Stimulated activated CD8-positive, alpha-beta memory T cell treated with anti-CD3 and anti-CD28 coated beads, Interleukin-15, amount 100 ng/mL, for 24 hours (primary cell): ENCODE measurements at places on chromosomes 4 and X.

DNA sequence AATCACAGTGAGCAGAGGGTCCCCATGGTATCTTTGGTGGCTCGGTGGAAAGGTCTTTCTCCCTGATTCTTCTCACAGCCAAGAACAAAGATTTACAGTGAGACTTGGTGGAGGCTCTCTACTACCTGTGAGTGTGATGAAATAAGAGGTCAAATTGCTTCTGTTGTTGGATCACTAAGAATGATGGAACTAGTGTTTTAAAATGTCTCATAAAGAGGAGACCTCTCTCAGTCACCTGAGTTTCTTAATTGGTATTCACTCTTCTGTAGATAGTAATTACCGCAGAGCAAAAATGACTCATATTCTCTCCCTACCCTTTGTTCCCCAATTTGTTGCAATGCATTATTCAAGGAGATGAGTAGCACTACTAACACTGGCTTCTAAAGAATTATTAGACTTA lies 100.9 kb upstream of the TBC1D9 start:
- DNase-seq = no peak

- no peak for DNase-seq
Observed at GRCh38 chr4:138405934-138406567, 163.9 kb upstream of the SLC7A11 start.

DNA sequence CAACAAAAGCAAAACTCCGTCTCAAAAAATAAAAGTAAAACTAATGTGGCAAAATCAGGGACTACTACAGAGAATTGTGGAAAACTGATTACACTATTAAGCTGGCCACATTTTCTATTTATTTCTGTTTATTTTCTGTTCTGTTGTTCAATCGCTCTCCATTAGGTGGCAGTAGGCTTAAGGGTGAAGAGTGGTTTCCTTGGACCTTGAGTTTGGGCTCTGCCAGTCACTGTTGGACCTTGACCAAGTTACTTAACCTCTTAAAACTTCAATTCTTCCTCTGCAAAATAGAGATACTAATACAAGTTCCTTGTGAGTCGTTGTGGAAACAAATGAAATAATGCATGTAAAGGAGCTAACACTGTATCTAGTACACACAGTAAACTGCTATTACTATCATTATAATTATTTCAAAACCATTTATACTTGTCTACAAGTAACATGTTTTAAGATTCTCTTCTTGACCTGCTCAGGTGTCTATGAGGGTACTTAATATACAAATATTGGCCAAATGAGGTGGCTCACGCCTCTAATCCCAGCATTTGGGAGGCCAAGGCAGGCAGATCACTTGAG lies 15.2 kb downstream of the HSD17B11 start:
- DNase-seq = no peak

- no peak for DNase-seq
Observed at GRCh38 chrX:9848718-9849479, 62.7 kb downstream of the SHROOM2 start.

GRCh38 chr4:76375703-76376102 lies 45.2 kb downstream of the CCDC158 start:
- DNase-seq = no peak

GRCh38 chrX:3697220-3697684 lies 16.2 kb downstream of the PRKX start:
- DNase-seq = no peak

- no peak for DNase-seq
Observed at GRCh38 chr4:8376361-8377102, 64.0 kb downstream of the ACOX3 start.

GRCh38 chr4:39978904-39979303 lies 1.2 kb upstream of the PDS5A start:
- no peak for DNase-seq

DNA sequence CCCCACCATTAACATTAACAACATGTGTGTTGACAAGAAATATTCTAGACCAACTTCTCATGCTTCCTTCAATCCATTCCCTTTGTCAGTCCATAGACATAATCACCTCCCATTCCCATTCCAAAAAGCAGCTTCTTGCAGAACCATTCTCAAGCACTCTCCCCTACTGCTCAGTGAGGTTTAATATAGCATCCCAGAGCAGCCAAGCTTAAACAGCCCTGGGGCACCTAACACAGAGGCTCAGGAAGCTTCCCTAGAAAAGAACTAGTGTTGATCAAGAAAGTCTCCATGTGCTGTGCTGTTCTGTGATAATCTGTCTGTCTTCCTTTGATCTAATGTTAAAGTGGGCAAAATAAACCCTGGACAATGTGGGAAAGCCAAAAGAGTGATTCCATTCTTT lies 174.2 kb upstream of the NOCT start:
- DNase-seq = no peak

- DNase-seq = no peak
Observed at GRCh38 chr4:112214390-112215264, 17.0 kb upstream of the AP1AR start.

DNA sequence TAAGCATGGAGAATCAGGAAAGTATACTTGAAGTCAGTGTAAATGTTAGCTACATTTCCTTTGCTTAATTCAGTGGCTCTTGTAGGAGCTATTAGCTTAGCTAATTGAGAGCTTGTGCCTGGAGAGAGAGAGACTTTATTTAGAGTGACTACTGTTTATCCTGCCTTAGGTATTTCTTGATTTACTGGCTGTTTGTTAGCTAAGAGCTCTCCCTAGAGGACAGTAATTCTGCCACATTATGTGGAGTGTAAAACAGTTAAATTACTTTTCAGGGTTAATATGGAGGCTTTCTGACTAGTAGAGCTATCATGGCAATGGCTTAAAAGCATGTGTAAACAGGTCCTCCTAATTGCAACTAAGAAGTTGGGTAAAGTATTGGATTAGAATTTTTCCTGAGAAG lies 306.5 kb upstream of the TECRL start:
- no peak for DNase-seq

DNA sequence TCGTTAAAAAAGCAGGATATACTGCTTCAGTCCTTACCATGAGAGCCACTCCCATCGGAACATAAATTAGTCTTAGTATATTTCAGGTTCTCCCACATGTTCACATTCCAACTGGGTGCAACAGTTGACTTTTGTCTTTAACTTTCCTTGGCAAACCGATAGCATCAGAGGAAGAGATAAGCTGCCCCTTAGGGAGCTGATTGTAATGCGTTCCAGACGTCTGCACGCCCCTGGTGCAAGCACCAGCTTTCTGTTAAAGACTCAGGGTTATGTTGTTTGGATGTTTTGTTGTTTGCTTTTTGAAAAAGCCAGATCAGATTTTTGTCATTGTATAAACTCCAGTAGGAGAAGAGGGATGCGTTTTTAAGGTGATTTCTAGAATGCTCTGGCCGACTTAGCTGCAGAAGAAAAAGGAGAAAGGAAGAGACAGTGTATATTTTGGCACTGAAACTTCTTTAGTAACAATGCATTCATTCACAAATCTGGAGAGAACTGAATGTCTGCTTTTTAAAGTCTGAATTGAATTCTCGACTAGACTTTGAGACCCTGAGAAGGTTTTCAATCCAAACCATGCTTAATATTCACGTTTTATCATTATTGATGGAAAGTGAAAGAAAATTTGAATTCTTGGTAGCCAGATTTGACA lies 160.9 kb downstream of the CBR4 start:
- no peak for DNase-seq

- DNase-seq = no peak
Observed at GRCh38 chr4:19807505-19807904, 444.2 kb upstream of the SLIT2 start.

- DNase-seq = no peak
Observed at GRCh38 chr4:41294445-41295062, 37.8 kb downstream of the UCHL1 start.

DNA sequence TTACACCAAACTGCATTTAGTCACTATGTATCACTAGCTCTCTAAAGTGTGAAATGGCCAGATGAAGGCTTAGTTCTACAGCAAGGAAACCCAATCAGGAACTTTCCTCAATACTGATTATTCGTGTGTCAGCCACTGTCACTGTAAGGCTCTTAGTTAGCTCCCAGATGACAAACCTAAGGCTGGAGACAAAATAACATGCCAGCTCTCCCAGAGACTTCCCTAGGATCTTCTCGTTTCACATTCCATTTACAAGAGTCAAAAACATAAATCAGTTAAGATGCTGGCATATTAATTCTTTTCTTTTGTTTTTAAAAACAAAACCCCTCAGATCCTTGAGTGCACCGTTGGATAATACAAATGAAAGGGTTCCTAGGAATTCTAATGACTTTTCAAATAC lies 88.2 kb upstream of the TFDP3 start:
- DNase-seq = no peak

DNA sequence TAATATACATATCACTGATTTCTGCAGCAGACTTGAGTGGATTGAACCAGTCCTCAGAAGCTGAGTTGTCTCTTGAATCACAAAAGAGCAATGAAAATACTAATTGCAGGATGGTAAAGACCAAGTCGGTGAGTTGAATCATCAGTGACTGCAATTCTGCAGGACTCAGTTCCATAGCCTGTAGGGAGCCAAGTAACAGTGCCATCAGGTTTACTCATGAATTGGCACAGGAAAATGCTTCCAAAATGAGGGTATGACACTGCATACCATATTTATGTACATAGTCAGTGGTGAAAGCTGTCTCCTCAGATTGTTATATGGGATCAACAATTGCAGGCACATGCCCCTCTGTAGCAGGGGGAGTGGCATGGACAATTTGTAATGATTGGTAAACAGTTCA lies 192.8 kb downstream of the CCNG2 start:
- no peak for DNase-seq

- DNase-seq = no peak
Observed at GRCh38 chrX:2313864-2314640, 186.7 kb downstream of the DHRSX start.

GRCh38 chrX:42946544-42947194 lies 168.7 kb upstream of the PPP1R2C start:
- no peak for DNase-seq

- no peak for DNase-seq
Observed at GRCh38 chrX:38154818-38155217, 65.9 kb downstream of the SRPX start.

GRCh38 chr4:171880136-171880535 lies 66.9 kb downstream of the GALNTL6 start:
- DNase-seq = no peak

GRCh38 chr4:24657768-24658617 lies 73.6 kb upstream of the DHX15 start:
- DNase-seq = no peak

- DNase-seq = no peak
Observed at GRCh38 chr4:182346675-182347375, 103.6 kb downstream of the TENM3 start.

GRCh38 chr4:43325220-43325967 lies 432.9 kb downstream of the GRXCR1 start:
- no peak for DNase-seq

GRCh38 chr4:53580274-53580673 lies 11.0 kb downstream of the LNX1 start:
- no peak for DNase-seq

DNA sequence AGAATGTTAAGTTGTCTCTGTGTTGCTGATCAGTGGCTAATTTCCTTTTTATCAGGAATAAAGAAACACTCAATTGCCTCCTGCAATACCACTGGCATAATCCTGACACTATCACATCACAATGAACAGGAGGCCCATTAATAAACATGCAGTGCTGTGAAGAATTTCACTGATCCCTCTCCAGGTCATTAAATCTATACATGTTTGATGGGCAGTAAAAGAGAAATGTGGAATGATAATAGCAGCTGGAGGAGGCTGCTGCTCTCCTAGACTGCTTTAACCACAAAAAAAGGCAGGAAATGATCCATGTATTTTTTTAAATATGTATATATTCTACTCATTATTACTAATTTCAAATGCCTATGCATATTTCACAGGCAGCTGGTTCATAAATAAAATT lies 202.1 kb downstream of the CENPC start:
- DNase-seq = no peak

DNA sequence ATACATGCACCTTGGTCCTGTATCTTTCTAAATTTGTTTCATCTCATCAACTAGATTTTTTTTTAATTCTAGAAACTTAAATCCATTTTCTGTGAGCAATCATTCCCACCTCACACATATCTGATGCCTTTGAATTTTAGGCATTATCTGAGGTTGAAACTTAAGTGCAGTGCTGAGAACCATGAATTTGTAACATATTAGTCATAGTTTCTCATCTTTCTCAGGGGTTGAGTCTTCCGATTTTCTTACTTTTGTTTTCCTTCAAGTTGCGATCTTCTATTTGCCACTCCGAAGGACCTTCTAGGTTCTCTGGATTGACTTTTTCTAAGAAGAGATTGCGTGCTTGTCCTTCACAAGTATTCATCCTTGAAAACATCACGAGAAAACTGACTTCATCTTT lies 3.7 kb upstream of the NR0B1 start:
- DNase-seq = no peak

DNA sequence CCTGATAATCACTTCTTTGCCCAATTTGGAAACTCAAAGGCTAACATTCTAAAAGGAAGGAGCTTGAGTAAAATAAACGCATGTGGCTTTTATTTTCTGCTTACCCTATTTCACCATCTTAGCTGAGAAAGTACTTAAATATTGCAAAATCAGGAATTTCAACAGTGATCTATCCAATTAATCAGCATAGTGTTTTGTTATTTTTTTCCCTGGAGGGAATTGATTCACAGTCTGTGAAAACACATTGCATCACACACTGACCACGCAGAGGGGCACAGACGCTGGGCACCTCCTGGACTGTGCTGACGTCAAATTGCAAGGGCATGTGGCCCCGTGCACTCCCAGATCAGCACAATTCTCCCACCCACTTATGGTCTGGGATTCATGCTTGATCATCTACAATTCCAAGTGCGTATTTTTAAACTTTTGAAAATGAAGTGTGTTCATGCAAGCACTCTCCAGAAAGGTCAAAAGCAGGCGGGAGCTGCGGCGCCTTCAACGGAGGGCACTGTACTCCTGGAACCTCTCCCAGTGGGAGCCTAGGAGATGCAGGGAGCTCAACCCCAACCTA lies 320.6 kb upstream of the PPARGC1A start:
- DNase-seq = no peak

DNA sequence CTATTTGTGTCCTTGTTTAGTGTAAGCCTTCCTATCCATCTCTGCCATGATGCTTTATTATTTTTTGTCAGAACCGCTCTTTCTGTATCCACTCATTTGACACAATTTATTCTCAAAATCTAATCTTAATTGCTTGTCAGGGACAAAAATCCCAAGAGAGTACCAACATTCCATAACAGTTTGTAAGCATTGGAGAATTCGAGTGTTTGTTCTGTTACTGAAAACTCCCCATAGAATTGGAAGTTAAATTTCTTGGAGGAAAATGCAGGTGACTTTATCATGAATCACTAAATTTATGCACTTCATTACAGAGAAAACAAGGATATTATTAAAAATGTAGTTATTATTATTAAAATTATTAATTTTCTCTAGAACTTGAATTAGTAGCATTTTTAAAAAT lies 1986.1 kb downstream of the ARAP2 start:
- DNase-seq = no peak

GRCh38 chr4:137025484-137026059 lies 506.7 kb downstream of the PCDH18 start:
- DNase-seq = no peak

- no peak for DNase-seq
Observed at GRCh38 chr4:10727140-10727880, 42.7 kb upstream of the CLNK start.

GRCh38 chrX:9131066-9131465 lies 97.1 kb upstream of the FAM9B start:
- DNase-seq = no peak

GRCh38 chr4:177367336-177367735 lies 57.7 kb downstream of the NEIL3 start:
- DNase-seq = no peak

GRCh38 chrX:49037883-49038475 lies 5.2 kb downstream of the TFE3 start:
- no peak for DNase-seq
